Esophagus squamous epithelium (tissue), 5 donors: ENCODE measurements at places on chromosomes 2 and 18.

DNA sequence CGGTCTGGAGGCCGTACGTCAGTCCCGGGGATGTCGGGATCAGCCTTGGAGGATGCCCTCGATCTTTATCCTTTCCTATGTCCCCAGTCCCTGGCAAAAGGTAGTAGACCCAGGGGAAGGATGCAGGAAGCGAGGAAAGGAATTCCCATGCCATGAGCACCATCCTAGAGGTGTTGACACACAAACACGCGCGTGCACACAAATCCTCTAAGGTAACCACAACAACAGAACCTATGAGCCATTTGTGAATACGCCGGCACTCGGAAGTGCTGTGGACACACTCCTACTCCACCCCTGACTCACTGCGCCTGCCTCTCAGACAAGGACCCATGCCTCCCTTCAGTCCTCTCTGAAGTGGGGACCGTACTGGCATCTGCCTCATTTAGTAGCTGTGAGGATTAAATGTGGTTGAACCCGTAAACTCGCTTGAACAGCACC lies 11.3 kb upstream of the MLPH start:
- peaks cover 57% of the 10 kb centered on the region for H3K4me1 ChIP-seq
- peak overlapping the region; percentile 91 for H3K4me3 ChIP-seq
- no peaks in the 10 kb centered on the region for H3K36me3 ChIP-seq
- no peaks in the 10 kb centered on the region for H3K27me3 ChIP-seq
- no peak for DNase-seq

- no peak overlapping the region for H3K4me3 ChIP-seq
- DNase-seq, result no peak
- no peaks in the 10 kb centered on the region for H3K4me1 ChIP-seq
- no peak overlapping the region for H3K27ac ChIP-seq
- H3K36me3 ChIP-seq, result peaks cover 20% of the 10 kb centered on the region
- H3K27me3 ChIP-seq, result no peaks in the 10 kb centered on the region
Measured at GRCh38 chr18:13745696-13746095, 19.2 kb downstream of the RNMT start.

- no peaks in the 10 kb centered on the region for H3K27me3 ChIP-seq
- peak overlapping the region; percentile 56 for H3K27ac ChIP-seq
- H3K36me3 ChIP-seq, result no peaks in the 10 kb centered on the region
- peak overlapping the region; percentile 41 for H3K4me3 ChIP-seq
- DNase-seq, result no peak
Measured at GRCh38 chr2:233210843-233211547, 40.5 kb upstream of the ATG16L1 start.

DNA sequence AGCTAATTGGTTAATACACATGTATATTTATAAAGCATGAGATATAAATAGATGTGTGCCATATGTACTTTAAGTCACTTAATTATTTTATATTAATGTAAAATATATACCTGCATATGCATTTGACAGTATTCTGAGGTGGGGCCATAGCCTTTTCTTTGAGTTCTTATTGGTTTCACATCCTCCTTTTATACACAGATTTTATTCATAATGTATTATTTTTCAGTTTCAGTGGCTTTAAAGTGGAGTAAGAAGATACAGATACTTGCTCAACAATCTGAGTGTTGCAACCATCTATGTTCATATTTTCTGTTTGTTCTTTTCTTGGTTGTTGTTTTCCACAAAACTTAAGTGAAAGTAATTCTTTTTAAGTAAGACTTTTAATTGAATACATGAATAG lies 436.5 kb downstream of the RND3 start:
- H3K27me3 ChIP-seq, result no peaks in the 10 kb centered on the region
- H3K27ac ChIP-seq, result no peak overlapping the region
- no peak for DNase-seq
- H3K4me3 ChIP-seq, result no peak overlapping the region

GRCh38 chr2:121015971-121016485 lies 269.0 kb downstream of the TFCP2L1 start:
- H3K27me3 ChIP-seq, result no peaks in the 10 kb centered on the region
- no peak overlapping the region for H3K27ac ChIP-seq
- peaks cover 9% of the 10 kb centered on the region for H3K4me1 ChIP-seq
- H3K4me3 ChIP-seq, result no peak overlapping the region
- no peaks in the 10 kb centered on the region for H3K36me3 ChIP-seq

- H3K27ac ChIP-seq, result peak overlapping the region; percentile 72
- DNase-seq, result peak; percentile 20
- no peaks in the 10 kb centered on the region for H3K27me3 ChIP-seq
- no peak overlapping the region for H3K4me3 ChIP-seq
Measured at GRCh38 chr2:136135921-136136906, 18.3 kb upstream of the CXCR4 start.

DNA sequence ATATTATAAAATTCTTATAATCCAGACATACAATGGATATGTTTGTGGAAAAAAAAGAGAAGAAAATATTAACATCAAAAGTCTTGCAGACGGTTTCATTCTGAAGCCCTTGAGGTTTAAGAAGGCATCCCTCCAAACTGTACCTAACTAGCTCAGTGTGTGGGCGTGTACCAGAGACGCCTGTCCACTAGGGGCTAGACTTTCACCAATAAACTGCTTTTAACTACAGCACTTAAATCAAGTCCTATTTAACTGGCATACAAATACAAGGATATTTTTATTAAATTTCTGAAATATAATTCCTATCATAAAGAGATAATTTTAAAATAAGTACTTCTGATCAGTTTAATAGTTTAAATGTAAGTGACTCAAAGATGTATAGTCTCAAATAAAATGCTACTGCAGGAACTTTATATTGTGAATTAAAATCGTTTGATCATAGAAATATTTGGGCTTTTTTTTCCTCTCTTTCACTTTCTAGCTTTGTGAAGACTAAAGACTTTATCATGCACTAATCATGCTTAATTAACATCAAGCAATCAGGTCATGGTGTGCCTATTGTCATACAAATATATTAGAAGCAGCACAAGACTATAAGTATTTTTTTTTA lies 437.7 kb downstream of the SATB2 start:
- no peak for DNase-seq
- H3K4me3 ChIP-seq, result no peak overlapping the region
- no peak overlapping the region for H3K27ac ChIP-seq
- no peaks in the 10 kb centered on the region for H3K27me3 ChIP-seq
- H3K4me1 ChIP-seq, result no peaks in the 10 kb centered on the region

DNA sequence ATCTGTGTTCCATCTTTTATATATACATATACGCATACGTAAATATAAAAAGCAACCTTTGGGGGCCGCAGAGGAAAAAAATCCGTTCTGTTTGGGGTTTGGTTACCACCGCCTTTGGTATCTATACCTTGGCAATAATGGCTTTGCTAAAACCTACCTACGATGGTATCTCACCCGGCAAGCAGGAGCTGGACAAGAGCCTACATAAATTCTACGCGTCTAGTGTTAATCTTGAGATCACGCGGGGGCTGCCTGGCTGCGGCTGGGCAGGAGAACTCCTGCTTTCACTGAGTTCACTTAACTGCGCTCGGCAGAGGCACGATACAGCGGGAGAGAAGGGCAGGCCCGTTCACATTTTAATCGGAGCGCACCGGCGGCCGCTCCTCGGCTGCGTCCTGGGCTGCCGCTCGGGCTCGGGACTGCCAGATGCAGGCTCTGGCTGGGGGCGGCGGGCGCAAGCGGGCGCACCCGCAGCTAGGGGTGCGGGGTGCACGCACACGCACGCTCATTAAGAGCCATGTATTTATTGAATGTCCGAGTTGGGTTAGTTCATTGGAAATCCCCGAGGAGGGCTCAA lies 1.7 kb upstream of the POU3F3 start:
- H3K4me1 ChIP-seq, result peaks cover 24% of the 10 kb centered on the region
- no peaks in the 10 kb centered on the region for H3K36me3 ChIP-seq
- peak overlapping the region; percentile 30 for H3K4me3 ChIP-seq
- H3K27ac ChIP-seq, result no peak overlapping the region
- no peak for DNase-seq

- DNase-seq, result no peak
- H3K36me3 ChIP-seq, result no peaks in the 10 kb centered on the region
Measured at GRCh38 chr2:119248311-119248710, 24.7 kb downstream of the STEAP3 start.

DNA sequence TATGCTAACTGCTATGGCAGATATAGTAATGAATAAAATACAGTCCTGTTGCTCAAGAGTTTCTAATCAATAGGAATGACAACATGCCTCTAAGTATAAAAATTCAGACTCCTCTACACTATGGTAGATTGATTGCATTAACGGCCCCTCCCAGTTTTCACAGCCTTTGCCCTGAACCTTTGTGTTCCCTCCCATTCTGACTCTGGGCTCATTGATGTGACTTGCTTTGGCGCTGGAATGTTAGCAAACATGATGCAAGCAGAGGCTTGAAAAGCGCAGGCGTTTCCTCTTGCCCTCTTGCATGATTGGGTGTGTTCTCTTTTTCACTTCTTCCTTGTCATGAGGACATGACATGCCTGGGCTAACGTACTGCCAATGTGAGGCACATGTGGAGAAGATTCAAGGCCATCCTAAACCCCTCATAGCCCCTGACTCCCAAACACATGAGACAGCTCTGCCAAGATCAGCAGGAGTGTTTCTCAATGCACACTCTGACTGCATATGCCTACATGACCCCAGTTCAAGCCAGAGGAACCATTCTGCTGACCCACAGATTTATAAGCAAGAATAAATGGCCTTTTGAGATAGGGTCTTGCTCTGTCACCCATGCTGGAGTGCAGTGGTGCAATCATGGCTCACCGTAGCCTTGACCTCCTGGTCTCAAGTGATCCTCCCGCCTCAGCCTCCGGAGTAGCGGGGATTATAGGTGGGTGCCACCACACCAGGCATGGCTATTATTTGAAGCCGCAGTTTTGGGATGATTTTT lies 49.7 kb upstream of the CD28 start:
- no peaks in the 10 kb centered on the region for H3K27me3 ChIP-seq
- no peaks in the 10 kb centered on the region for H3K4me1 ChIP-seq
- DNase-seq, result peak; percentile 27
- H3K4me3 ChIP-seq, result no peak overlapping the region
- H3K27ac ChIP-seq, result peak overlapping the region; percentile 85
- no peaks in the 10 kb centered on the region for H3K36me3 ChIP-seq

GRCh38 chr2:85851253-85852151 lies 37.3 kb downstream of the ST3GAL5 start:
- DNase-seq, result no peak
- H3K4me3 ChIP-seq, result no peak overlapping the region
- no peaks in the 10 kb centered on the region for H3K4me1 ChIP-seq
- no peaks in the 10 kb centered on the region for H3K36me3 ChIP-seq
- H3K27ac ChIP-seq, result peak overlapping the region; percentile 77
- H3K27me3 ChIP-seq, result no peaks in the 10 kb centered on the region

DNA sequence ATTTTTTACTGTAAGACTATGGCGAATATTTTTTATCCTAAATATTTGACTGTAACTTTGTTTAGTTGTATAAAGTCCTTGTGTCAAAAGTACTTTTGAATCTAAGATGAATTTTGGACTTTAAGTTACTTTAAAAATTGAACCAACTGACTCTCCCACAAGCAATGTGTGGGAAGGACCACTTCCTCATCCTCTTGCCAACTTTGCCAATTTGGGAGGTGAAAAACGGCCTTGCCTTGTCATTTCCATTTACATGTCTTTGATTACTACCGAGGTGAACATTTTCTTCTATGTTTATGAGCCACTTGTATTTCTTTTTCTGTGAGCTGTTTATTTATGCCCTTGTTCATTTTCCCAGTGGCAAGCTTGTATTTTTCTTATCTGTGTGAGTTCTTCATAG lies 12.8 kb upstream of the MSGN1 start:
- no peaks in the 10 kb centered on the region for H3K36me3 ChIP-seq
- H3K4me3 ChIP-seq, result no peak overlapping the region
- no peaks in the 10 kb centered on the region for H3K27me3 ChIP-seq
- H3K4me1 ChIP-seq, result no peaks in the 10 kb centered on the region
- no peak overlapping the region for H3K27ac ChIP-seq
- DNase-seq, result no peak

- no peak for DNase-seq
- no peak overlapping the region for H3K4me3 ChIP-seq
- no peak overlapping the region for H3K27ac ChIP-seq
- H3K36me3 ChIP-seq, result no peaks in the 10 kb centered on the region
- H3K27me3 ChIP-seq, result no peaks in the 10 kb centered on the region
Measured at GRCh38 chr2:110875384-110875725, 143.0 kb downstream of the ACOXL start.

DNA sequence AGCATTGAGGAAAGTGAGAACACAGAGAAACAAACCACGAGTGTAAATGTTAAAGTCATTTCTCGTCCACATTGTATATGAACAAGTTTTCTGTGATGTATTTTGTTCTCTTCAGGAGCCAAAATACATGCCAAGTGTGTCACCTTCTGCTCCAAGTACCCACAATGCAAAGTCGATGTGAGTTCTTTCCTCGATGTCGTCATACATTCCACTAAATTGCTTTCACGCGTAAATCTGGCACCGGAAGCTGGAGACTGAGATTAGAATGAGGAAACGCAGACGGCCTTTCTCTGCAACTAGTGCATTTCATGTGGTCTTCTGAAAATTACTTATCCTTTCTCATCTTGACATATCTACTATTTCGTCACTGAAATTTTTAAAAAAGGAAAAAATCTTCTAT lies 118.5 kb upstream of the SALL3 start:
- H3K27me3 ChIP-seq, result no peaks in the 10 kb centered on the region
- no peaks in the 10 kb centered on the region for H3K4me1 ChIP-seq

GRCh38 chr2:200189964-200190363 lies 116.5 kb upstream of the SPATS2L start:
- H3K27me3 ChIP-seq, result no peaks in the 10 kb centered on the region
- H3K4me3 ChIP-seq, result no peak overlapping the region
- H3K27ac ChIP-seq, result no peak overlapping the region

DNA sequence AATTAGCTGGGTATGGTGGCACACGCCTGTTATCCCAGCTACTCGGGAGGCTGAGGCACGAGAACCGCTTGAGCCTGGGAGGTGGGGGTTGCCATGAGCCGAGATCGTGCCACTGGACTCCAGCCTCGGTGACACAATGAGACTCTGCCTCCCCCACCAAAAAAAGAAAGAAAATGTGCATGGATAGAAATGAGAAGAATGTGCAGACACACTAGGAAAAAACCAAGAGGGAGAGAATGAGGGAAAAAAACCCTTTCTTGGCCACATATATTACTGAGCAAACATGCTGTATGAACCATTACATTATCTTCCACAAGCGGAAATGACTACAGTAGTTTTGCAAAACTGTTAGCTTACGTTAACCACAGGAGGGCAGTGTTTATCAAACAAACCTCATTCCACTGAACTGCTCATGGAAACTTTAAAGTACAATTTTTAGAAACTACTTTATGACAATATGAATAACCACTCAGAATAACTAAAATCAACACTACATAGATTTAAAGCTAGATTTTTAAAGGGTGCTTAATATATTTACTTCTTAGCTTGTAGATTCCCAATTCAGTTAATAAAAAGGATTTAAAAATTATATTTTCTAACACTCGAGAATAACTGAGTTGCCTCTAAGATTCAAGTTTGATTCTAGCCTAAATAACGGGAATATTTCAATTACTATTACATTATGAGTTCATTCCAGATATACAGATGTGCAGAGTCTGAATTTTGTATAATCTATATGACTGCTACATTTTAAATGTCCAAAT lies 26.4 kb downstream of the ASXL2 start:
- H3K27ac ChIP-seq, result no peak overlapping the region
- no peak for DNase-seq
- peaks cover 14% of the 10 kb centered on the region for H3K36me3 ChIP-seq
- H3K4me3 ChIP-seq, result no peak overlapping the region
- H3K27me3 ChIP-seq, result no peaks in the 10 kb centered on the region

GRCh38 chr2:192254444-192254843 lies 59.7 kb upstream of the TMEFF2 start:
- no peak for DNase-seq
- no peaks in the 10 kb centered on the region for H3K27me3 ChIP-seq
- H3K4me3 ChIP-seq, result no peak overlapping the region
- no peaks in the 10 kb centered on the region for H3K4me1 ChIP-seq
- no peak overlapping the region for H3K27ac ChIP-seq
